ENCODE measurements at places on chromosomes 1 and 21.
A peak's percentile ranks its signal among the peaks of the same experiment; 100 is the strongest.

GRCh38 chr1:226187019-226187322, 430 bp upstream of the ACBD3 start:
- DNase-seq = no peak

DNA sequence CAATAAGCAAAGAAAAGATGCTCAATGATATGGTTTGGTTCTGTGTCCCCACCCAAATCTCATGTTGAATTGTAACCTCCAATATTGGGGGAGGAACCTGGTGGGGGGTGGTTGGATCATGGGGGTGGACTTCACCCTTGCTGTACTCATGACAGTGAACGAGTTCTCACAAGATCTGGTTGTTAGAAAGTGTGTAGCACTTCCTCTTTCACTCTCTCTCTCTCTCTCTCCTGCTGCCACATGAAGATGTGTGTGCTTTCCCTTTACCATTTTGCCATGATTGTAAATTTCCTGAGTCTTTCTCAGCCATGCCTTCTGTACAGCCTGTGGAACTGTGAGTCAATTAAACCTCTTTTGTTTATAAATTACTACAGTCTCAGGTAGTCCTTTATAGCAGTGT, 248.4 kb downstream of the HHIPL2 start:
- no peak for DNase-seq

- no peak for DNase-seq
Observed at GRCh38 chr1:80645621-80646020, 1155.1 kb upstream of the ADGRL2 start.

DNA sequence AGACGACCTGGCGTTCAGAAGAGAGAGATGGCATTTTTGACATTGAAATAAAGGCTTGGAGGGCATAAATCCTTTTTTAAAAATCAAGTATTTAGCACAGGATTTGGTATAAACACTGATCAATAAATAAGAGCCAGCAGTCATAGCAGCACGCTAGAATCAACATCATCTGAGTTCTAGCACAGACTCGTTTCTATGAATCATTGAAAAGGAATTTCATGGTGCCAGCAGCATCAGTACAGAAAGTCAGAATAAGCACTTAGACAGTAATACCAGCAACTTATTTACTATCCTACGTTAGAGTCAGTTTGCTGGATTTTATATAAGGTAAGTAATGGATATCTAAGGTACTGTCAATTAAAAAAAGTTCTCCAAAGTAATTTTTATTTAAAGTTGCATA, 119.3 kb downstream of the HLCS start:
- DNase-seq = no peak

GRCh38 chr1:6275826-6276782, 15.2 kb upstream of the GPR153 start:
- no peak for DNase-seq

GRCh38 chr1:19250629-19251304, 557 bp downstream of the EMC1 start:
- no peak for DNase-seq

- DNase-seq = peak; percentile 36
Observed at GRCh38 chr21:18142655-18143054, 102.0 kb upstream of the CHODL start.

DNA sequence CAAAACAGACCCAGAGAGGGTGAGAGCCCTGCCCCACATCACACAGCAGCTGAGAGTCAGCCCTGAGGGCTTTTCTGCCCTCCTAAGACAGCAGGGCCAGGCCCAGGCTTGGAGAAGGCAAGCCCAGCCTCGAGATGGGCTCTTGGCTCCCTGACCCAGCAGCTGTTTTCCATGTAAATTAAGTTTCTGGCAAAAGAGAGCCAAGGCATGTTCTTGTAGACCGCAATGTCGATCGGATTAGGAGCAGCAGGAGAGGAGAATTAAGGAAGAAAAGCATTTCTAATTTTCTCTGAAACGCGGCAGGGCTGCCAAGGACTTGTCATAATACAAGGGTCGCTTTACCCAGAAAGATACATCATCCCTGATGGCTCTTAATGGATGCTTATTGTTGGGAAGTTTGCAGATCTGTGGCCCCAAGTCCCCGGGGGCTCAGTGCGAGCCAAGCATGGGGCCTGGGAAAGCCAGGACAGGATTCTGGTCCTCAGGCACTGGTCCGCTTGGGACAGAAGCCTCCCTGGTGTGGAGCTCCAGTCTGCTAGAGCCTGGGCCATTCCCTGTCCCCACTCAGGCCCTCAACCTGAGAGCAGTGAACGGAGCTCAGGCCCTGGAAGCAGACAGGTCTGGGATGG, 62.8 kb downstream of the DMRTB1 start:
- no peak for DNase-seq

DNA sequence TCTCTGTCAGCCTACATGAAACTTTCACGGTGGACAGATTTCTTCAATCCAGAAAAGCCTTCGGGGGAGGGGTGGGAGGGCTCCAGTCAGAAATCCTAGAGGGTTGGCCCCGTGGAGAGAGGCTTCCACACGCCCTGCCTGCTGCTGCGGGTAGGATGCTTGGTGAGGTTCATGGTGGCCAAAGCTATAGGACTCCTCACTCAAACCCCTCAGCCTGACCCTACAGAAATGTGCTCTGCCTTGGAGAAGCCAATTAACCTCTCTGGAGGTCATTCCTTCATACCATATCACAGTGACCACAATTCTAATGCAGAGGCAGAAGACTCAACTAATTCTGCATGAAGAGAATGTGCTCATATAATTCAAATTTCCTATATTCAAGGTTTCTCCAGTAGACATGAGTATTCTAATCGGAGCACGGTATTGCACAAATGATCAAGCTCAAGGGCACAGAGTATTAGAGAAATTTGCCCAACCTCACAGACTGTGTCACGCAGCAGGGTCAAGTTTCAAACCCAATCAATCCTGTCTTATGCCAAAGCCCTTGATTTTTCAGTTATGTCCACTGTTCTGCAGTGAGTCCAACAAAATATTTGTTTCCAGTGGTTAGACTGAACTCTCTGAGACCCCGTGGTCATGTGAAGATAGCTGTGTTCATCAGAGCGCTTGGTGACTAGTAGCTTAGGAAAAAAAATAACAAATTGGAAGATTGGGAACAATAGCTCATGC, 104.8 kb downstream of the TOMM20 start:
- no peak for DNase-seq

GRCh38 chr21:34894401-34894800, 154.7 kb downstream of the RUNX1 start:
- no peak for DNase-seq

GRCh38 chr1:10823000-10823401, 26.6 kb upstream of the CASZ1 start:
- DNase-seq = no peak

DNA sequence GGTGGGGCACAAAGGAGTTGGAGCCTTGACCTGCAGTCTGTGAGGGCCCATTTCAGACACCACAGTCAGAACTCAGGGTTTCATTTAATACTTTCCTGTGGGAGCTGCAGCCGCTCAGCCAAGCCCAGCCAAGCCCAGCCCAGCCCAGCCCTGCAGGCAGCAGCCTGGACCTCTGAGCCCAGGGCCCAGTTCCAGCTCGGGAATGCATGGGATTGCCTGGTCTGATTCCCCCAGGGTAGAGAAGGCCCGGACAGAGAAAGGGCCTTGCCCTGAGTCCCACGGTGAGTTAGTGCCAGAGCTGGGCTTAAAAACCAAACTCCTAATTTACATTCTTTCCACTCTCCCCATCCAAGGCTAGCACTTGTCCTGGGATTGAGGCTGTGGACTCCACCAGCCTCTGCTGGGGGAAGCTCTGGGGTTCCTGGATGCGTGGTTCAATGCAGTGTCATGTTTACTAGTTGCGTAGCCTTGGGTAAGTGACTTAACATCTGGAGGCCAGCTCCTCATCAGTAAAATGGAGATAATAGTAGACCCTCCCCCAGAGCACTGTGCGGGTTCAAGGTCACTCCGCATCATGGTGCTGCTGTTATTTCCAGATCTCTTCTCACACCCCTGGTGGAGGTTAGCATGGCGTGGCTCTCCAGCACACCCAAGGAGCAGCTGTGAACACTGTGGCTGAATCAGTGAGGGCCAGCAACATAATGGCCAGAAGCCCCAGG, 29.2 kb upstream of the PKP1 start:
- no peak for DNase-seq

DNA sequence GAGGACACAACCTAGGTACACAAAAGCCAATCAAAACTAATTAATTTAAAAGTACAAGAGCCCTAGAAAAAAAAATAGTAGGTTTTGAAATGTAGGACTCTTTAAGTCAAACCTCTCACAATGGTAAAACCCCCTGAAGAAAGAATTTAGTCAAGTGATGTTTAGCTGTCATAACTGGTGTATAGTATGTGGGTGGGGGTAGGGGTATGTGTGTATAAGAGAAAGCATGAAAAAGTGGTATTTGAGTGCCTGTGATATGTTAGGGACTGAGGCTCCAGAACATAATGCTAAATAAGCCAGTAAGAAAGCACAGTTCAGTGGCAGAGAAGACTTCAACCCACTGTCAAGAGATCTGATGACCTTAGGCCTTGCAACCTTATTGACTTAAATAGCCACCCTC, 507.9 kb downstream of the TTLL7 start:
- no peak for DNase-seq

DNA sequence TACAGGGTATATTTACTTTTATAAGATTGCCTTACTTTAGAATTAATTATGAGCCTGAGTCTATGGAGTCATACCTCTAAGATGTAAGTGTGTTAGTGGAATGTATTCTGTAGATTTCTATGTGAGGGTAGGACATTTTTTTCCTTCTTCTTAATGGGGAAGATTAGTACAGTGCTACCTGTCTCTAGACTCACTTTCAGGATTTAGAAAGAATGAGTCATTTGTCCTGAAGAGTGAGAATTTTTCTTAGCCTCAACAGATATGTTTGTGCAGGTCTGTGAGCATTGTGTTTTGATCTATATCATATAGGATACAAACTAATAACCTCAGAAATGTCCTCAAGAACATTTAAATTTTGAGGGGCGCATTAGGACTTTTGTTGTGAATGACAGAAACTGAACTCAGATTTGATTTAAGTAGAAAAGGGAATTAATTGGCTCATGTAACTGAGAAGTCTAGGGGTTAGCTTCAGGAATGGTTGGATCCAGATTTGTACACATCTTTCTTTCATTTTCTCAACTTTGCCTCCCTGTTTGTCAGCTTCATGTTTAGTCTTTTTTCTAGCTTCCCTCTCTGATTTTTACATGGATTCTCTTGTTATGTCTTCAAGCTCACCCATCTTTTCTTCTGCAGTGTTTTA, 45.3 kb downstream of the TTC3 start:
- DNase-seq = no peak

DNA sequence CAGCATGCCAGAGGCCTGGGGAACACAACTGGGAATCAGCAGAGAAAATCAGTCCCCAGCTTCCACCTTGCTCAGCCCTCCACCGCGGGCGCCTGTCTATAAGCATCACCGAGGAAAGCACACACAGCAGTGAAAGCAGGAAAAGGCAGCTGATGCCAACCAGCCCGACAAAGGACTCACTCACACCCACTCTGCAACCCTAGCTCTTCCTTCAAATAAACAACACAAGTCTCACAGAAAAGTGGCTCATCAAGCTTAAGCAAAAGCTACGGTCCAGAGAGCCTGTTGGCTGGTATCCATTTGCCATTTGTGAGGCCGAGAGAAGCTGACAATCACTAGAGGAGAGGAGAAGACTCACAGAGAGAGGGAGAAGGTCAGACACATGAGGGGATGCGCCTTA, 27.1 kb downstream of the MRAP start:
- no peak for DNase-seq

DNA sequence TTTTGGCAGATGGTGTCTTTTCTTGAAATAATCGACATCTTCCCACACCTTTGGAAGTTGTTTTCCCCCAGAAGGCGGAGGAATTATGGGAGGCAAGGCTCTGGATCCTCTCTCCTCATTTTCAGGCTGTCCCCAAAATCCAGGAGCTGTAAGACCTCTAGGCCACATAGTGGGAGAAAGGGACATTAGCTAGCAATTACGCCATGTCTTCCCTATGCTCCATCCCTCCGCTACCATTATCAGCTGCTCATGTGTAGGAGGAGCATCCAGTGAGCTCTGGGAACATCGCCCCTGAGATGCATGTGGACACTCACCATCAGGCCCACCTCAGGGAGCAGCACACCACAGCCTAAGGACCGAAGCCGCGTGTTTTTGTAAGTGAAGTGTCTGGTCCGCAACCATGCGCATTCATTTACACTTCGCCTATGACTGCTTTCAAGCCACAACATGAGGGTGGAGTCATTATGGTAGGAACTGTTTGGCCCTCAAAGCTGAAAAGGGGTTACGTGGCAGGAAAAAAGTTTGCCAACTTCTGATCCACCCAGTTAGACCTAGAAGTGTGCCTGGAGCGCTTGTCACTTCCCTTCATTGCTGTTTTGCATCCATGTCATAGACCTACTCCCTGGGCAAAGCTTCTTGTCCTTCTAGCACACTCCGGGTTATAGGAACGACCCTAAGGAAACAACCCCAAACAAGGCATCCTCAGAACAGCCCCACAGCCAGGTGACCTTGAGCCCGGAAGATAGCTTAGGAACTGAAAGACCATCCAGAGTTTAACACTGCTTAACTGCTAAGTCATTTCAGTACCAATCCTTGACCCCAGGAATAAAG, 85.5 kb downstream of the C1orf94 start:
- DNase-seq = no peak

GRCh38 chr1:15680561-15681348, 3.4 kb upstream of the PLEKHM2 start:
- DNase-seq = no peak

DNA sequence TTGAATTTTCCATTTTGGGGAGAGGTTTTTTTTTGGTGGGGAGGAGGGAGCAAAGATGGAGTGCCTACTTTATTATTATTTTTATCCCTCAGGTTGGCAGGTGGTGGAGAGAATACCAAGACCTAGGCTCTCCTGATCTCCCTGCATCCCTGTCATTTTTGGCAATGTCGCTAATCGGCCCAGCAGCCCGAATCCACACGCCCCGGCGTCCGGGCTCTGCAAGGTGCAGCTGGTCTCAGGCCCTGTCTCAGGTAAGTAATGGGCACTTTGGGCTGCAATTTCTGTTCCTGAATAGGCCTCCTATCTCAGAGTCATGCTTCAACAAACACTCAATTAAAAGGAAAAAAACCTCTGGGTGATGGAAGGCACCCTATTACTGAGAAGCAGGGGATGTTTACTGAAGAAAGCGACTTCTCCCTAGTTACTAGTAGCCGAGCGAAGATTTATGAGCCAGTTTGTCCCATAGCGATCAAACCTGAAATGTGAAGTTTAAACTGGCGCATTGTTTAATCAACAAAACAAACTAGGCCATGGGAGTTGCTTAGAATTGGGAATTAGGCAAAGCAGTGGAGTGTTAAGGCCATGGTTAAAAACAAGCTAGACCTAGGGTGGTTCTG, 137.8 kb downstream of the RWDD3 start:
- no peak for DNase-seq
